ENCODE measurements at places on chromosomes 12 and 14. TPM values are rescaled to one million over a fixed set of nuclear protein-coding genes. Genes with fewer than 3 reads are reported as not detected.

- DNase-seq = peak; percentile 22
Observed at GRCh38 chr12:70823182-70823976, 97.2 kb downstream of the PTPRR start.

DNA sequence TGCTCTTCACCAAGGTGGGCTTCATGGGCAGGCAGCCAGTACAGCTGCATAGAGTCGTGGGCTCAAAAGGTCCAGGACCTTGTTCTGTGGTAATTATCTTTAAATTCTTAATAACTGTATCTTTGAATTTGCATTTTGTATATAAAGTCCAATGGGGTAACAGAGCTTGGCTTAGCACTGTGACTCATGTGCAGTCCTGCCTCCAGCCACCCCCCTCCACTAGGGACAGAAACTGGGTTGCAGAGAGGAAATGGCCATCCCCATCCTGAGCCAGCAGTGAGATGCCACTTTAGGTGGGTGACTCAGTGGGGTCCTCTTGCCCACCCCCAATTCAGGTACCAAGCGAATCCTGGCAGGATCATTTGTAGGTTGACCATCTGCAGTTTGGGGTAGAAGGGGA lies 48.1 kb downstream of the EPS8 start:
- DNase-seq = no peak

The ADCY6 gene
- total RNA-seq = 11.8 TPM

GRCh38 chr12:46209914-46210872 lies 58.6 kb downstream of the SLC38A1 start:
- DNase-seq = peak; percentile 45

GRCh38 chr14:48792376-48793024 lies 793.7 kb downstream of the RPS29 start:
- DNase-seq = peak; percentile 4

DNA sequence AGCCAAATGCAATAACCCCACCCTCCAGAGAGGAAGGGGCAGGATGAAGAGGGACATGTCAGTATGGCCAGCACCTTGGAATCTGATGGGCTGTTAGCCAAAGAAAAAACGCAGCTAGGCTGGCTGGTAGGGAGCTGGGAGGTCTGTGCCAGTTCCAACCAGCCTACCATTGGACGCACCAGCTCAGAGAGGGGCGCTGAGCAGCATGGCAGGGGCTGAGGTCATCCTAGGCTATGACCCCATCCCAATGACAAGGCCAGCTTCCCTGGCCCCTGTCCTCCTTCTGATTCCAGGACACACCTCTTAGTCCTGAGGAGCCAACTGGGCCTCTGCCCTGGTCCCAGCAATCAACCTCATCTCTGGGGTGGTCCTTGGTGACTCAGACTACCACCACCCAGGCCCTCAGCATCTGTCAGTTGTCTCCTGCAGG lies 12.2 kb downstream of the ACTN1 start:
- DNase-seq = no peak

- no peak for DNase-seq
Observed at GRCh38 chr12:9706086-9706685, 26.7 kb downstream of the CLECL1 start.

- no peak for DNase-seq
Observed at GRCh38 chr14:60495946-60496345, 10.1 kb upstream of the C14orf39 start.

- no peak for DNase-seq
Observed at GRCh38 chr12:29270446-29270845, 110.5 kb downstream of the ERGIC2 start.

GRCh38 chr12:104610513-104611235 lies 153.9 kb downstream of the CHST11 start:
- no peak for DNase-seq

- peak; percentile 54 for DNase-seq
Observed at GRCh38 chr14:94005324-94006073, 8.4 kb downstream of the CCDC197 start.

- no peak for DNase-seq
Observed at GRCh38 chr14:52363961-52364360, 49.8 kb downstream of the PTGER2 start.

- peak; percentile 27 for DNase-seq
Observed at GRCh38 chr12:31923063-31923412, 36.2 kb upstream of the RESF1 start.

GRCh38 chr12:52347551-52348510 lies 19.4 kb downstream of the KRT85 start:
- DNase-seq = no peak

DNA sequence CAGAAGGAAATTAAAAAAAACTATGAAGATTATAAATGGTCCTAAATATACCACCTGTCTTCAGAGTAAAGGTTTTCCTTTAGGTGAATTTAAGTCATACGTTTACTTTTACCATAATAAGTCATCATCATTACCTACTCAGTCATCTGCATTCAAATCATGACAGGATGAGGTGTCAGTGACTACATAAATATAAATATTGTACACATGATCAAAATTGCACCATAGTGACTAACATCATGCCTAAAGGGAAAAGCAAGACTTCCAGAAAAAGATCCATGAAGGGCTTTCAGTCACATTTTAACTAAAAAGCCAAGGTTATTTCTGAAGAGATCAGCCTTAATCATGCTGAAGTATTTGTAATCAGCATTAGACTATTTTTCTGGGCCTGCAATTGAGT lies 759.9 kb upstream of the FLRT2 start:
- no peak for DNase-seq

- DNase-seq = no peak
Observed at GRCh38 chr12:129676411-129676810, 227.4 kb downstream of the TMEM132D start.

The HOXC12 gene
- not detected for total RNA-seq

- peak; percentile 2 for DNase-seq
Observed at GRCh38 chr12:9943240-9943639, 11.1 kb upstream of the CLEC2A start.

DNA sequence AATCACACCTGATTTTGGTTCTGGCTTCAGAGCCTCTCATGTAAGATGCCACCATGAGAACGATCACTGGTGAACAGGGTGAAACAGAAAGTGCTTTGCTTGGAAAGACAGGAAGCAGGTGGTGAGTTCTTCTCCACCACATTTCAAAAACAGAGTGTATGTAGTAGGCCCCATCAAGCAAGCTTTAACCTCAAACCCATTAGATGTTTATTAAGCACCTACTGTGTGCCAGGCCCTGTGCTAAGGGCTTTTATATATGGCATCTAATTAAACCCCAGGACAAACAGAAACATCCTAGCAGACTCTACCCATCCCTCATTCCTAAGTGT lies 47.8 kb upstream of the MED13L start:
- no peak for DNase-seq

DNA sequence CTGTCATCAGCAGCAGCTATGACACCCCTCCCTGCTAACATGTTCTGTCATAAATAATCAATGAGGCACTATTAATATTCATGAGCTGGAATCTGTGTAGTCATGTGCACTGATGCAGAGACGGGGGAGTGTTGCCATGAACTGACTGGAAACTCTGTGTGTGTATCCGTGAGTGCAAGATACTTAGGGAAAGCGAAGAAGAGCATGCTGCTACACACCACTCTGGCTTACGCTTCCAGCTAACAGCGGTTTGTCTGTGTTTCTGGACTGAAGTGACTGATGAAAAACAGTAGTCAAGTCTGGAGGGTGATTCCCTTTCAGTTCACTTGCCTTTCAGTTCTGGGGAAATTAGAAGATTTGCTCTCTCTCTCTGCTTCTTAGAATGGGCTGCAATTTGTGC lies 249.4 kb downstream of the PDZRN4 start:
- no peak for DNase-seq

The KCNH3 gene
- total RNA-seq = 0.12 TPM

DNA sequence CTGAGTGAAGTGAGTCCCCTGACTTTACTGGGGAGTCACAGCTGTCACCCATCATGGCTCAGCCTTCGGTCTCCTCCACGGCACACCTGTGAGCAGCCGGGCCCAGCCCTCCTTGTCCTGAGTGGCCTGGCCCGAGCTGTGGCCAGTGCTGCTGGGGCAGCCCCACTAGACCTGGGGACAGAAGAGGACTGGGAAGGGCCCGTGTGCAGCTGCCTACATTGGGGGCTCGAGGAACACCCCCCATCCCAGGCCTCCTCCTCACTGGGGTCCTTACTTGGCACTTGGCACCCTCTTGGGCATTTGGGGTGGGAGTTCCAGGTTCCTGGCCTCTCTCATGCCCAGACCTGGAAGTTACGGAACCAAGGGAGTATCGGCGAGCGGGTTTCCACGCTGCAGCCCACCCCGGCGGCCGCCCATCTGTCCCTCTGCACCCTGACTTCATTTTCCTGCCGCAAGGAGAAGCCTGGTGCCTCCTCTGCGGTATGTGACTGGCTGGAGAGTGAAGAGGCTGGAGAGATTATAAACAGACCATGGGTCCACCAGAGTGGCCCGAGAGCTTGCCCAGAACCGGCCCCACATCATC lies 179.7 kb downstream of the KIF26A start:
- no peak for DNase-seq

The PLEKHH1 gene
- 33.9 TPM for total RNA-seq

The PSMB5 gene
- 229 TPM for total RNA-seq

DNA sequence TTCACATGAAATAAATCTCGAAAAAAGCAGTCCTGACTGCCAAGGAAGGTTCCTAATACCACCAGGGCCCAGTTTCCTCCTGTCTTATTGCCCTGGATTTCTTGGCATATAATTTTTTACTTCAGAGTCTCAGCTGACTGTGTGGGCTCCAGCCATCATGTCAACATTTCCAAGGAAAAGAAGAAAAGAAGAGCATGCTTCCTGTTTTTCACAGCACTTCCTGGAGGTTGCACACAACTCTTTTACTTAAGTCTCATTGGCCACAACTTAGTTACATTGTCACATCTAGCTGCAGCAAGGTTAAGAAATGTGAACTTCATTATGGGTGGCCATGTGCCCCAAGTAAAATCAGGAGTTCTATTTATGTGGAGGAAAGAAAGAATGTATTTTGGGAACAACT lies 24.3 kb downstream of the DACT1 start:
- DNase-seq = no peak

DNA sequence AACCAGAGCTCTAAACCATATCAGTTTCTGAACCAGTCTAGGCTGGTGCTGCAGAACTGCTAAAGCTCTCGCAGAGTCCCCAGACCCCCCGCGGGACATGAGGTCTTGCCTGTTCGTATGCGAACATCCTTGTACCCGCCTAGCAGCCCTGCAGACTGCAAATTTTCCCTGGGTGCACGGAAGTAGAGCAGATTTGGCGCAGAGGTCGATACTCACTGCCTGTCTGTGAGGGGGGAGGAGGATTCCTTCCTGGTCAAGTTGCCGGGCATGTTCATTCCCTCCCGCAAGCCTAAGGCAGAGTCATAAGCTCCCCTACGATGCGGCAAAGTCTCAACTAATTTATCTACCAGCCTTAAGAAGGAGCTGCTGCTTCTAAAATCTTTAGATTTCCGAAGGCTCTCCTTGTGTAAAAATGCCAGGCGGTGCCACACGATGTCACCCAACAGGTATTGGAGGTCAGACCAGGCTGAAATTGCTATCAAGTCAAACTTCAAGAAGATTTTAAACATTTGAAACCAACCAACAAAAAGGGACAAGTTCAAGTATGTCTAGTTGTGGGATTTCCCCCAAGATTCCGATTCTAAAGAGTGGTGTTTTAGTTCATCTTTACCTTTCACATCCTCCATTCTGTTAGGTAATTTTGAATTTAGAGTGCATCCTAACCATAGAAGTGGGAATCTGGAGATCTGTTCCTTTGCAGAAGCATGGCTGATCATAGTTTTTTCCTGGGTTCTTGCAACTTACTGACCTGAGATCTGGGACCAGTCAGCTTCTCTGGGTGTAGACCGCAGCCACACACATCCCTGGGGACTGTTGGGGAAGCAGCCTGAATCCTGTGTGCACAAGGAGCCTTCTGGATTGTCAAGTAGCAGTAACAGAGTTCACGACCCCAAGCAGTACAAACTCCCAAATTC lies 1.6 kb upstream of the PAX9 start:
- DNase-seq = peak; percentile 62

The AKAP3 gene
- 1.9 TPM for total RNA-seq

DNA sequence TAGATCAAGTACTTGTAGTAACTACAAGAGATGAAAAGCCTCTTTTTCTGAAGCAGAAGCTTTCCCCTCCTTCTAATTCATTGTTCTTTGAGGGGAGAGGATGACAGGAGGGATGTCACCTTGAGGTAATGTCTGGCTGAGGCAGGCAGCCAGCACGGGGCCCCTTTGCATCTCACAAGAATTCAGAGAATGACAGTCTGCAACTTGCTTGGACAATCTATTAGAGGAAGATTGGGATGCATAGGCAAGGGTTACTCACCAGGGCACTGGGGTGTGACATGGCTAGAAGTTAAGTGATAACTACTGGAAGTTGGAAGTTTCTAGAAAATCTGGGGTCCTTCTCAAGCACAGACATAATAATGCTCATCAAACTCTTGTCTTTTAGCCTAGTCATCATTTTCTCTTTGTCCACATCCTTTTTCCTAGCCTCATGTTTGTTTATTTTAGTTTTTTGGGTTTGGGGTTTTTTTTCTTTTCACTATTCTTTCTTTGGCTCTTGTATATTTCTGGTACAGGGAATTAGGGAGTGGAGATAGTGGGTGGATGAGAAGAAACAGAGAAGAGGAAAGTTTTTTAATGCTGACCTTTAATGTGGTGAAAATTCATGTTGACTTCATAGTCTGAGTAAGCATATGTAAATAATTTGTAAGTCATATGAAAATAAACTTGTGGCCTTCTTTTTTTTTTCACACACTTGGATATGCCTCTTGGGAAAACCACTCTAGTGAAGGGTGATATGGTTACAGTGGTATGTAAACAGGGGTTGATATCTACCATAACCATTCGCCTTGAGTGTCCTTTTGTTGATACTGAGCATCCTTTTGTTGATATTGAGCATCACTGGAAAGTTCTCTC lies 55.1 kb downstream of the TTLL5 start:
- peak; percentile 23 for DNase-seq

GRCh38 chr14:58637040-58637390 lies 747 bp upstream of the DACT1 start:
- no peak for DNase-seq

DNA sequence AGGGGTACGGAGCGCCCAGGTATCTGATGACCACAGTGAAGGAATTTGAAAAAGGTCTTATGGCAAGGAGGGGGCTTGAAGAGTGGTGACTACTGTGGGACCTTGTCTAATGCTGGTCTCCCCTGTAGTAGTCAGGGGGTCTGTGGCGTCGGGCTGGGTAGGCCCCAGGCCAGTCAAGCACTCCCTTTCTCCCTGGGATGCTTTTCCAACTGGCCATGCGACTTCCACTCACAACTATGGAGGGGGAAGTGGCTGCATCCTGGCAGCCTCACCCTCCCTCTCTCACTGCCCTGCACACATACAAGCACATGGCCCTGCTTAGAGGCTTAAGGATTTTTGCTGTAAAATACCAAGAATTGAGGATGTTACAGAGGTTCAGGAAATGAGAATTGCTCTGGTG lies 4.1 kb downstream of the TSPAN11 start:
- no peak for DNase-seq

DNA sequence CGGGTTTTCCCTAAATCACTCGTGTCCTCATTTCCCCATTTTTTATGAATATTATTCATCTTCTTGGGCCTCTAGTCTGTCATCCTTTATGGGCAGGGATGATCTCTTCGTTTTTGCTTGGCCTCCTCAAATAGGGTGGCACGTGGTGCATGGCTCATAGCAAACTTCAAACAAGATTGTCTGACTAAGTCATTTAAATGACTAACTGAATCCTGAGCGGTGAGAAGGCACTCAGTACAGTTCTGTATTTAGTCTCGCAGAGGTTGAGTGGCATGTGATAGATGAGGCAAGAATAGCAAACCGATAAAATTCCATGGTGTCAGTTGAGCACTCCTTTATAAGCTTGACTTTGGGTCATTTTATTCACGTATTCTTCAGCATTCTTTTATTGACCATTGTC lies 5.7 kb upstream of the JDP2 start:
- no peak for DNase-seq

The B4GALNT3 gene
- 31.3 TPM for total RNA-seq
